ENCODE measurements at places on chromosomes 12 and 14.

- no peak for DNase-seq
Measured at GRCh38 chr12:117718141-117718540, 250.6 kb downstream of the KSR2 start.

DNA sequence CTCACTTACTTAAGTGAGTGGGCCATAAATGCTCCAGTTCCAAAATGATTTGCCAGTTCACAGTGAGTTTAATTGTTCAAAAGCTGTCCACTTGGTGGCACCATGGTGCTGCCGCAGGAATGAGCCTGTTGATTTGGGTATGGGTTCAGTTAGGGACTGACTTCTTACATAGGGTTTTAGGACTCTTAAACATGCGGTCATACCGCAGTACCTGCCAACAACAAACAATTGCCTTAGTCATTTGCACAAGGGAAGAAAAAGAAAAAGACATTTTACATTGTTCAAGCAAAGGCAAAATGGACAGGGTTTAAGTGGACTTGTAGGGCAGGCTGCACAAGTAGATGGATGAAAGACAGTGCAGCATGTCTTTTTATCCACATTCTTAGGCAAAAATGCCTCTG lies 80.0 kb upstream of the DBX2 start:
- peak; percentile 68 for DNase-seq

- no peak for DNase-seq
Measured at GRCh38 chr12:66808606-66809005, 129.7 kb upstream of the GRIP1 start.

DNA sequence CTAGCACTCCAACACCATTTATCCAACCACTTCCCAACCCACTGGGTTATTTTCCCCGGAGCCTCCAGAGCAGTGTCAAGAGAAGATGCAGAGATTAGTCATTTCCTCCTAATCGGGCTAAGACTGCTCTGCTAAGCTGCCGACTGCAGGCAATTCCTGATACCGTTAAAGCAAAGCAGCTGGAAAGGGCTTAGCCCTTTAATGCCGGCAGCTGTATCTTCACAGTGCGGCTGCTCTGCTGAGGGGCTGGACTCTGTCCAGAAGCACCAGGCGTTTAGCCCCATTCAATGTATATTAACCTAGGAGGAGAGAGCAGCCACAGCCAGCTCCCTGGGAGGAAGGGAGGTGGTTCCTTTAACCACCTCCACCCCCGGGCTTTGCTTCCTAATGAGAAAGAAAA lies 11.1 kb downstream of the AQP6 start:
- peak; percentile 52 for DNase-seq

- DNase-seq, result no peak
Measured at GRCh38 chr12:52874573-52875435, 26.0 kb upstream of the KRT78 start.

- no peak for DNase-seq
Measured at GRCh38 chr14:85601246-85601645, 71.3 kb downstream of the FLRT2 start.

DNA sequence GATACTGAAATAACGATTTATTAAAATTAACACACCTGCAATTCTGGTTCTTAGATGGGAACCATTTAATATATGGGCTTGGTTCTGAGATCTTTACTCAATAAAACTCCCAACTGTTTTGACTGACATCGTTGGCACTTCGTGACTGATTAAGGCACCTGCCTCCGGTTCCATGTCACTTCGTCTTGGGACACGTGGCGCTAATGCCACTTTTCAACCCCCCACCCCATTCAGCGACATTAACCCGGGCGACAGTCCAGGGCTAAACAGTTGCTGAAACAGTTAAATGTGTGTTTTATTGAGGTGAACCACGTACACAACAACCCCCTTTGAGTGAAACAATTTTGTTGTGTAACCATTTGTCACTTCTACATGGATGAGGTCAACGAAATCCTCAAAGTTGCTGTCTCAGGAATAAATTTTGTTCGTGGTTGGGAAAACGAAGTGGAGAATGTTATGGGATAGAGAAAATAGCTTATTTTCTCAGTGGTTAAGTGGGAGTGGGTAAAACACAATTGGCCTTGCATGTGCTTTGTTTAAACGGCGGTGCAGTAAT lies 9.9 kb upstream of the SLC38A2 start:
- no peak for DNase-seq

GRCh38 chr14:97212399-97212798 lies 415.2 kb downstream of the VRK1 start:
- DNase-seq, result no peak

DNA sequence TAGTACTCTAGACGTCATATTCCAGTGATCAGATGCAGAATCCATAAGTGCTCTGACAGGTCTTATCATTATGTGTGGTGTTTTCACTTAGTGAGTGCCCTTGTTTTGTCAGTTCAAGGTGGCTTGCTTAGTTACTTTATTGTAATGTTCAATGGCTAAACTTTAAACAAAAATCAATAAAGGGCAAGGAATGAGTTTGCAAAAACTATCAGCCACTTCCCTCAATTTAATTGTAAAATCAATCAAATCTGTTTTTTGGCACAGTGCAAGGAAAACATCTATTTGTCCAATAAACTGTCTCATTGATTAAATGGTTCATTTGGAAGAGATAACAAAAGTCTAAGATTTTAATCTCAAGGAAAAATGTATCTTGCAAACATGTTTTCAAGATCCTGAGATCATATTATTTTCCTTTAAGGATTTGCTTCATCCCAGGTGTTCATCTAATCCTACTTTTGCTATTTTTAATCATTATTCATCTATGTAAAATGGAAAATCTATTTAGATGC lies 59.6 kb upstream of the EEA1 start:
- no peak for DNase-seq

- DNase-seq, result no peak
Measured at GRCh38 chr14:95547626-95548327, 12.9 kb downstream of the GLRX5 start.

DNA sequence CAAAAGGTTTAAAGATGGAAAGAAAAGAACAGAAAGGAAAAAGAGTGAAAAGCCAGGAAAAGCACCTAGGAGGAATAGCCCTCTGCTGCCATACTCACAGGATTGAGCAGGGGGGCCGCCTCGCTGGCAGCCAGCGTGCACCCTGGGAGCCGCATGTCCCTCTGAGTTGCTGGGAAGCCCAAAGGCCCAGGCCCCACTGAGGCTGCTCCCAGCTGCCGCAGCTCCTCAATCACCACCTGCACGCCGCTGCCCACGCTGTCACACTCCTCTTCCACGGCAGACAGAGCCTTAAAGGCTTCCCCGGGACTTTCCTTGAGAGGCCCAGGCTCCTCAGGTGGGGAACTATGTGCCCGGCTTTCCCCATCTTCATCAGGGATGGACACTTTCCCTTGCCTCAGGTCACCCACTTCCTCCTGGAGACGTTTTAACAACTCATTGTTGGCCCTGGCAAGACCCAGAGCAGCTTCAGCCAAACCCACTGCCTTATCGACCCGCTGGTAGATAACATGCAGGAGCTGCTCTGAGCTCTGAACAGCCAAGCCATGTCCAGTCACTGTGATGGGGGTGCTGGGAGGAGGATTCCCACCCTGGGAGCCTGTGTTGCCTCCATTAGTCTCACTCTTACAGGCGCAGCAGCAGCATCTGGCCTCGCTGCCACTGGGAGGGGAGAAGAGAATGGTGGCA lies 11.5 kb downstream of the C14orf93 start:
- no peak for DNase-seq

DNA sequence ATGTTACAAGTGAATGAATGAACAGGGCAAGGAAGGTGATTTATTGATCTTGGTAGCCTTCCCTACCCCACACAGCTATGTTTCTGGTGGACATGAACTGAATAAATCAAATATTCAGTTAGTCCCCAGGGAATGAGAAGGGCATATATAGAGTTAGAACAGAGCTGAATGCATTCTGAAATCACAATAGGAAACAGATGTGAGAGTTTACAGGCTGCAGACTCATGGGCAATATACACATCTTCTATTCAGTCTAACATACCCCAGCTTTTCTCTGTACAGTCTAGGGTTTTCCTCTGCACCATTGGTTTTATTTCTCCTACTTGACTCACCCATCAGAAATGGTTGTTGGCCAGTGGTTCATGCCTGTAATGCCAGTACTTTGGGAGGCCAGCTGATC lies 7.3 kb upstream of the STX2 start:
- DNase-seq, result no peak

- no peak for DNase-seq
Measured at GRCh38 chr14:87066221-87066817, 926.7 kb downstream of the GALC start.

DNA sequence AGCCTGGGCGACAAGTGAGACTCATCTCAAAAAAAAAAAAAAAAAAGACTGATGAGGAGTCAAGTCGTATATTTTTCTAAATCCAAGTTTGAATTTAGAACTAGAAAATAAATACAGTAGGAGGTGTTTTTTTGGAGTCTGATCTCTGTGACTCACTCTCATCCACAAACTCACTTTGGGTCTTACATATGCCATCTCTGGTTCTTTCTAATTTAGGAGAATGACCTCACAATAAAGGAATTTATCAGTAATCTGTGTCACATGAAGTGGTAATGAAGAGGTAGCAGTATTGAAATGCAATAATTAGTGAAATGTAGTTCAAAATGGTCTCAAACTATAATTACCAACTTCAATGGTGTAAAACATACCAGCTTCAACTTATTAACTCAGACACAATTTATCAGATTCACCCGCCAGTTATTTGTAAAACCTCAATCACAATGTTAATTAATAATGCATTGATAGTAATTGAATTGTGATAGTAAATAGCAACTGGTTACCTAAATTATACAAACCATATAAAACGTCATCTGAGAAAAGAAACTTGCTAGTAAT lies 4.4 kb upstream of the CFL2 start:
- DNase-seq, result no peak

- DNase-seq, result no peak
Measured at GRCh38 chr12:90851800-90852718, 102.9 kb downstream of the CCER1 start.

GRCh38 chr12:26287671-26288381 lies 92.5 kb downstream of the SSPN start:
- DNase-seq, result no peak

- DNase-seq, result no peak
Measured at GRCh38 chr12:66131067-66131688, 628 bp upstream of the LLPH start.

- no peak for DNase-seq
Measured at GRCh38 chr12:68368327-68368726, 36.2 kb upstream of the MDM1 start.

- DNase-seq, result no peak
Measured at GRCh38 chr12:83527810-83528209, 841.1 kb downstream of the TMTC2 start.

- DNase-seq, result no peak
Measured at GRCh38 chr12:123024819-123025391, 44.4 kb downstream of the ARL6IP4 start.

GRCh38 chr14:88272390-88273269 lies 50.4 kb downstream of the KCNK10 start:
- peak; percentile 52 for DNase-seq

DNA sequence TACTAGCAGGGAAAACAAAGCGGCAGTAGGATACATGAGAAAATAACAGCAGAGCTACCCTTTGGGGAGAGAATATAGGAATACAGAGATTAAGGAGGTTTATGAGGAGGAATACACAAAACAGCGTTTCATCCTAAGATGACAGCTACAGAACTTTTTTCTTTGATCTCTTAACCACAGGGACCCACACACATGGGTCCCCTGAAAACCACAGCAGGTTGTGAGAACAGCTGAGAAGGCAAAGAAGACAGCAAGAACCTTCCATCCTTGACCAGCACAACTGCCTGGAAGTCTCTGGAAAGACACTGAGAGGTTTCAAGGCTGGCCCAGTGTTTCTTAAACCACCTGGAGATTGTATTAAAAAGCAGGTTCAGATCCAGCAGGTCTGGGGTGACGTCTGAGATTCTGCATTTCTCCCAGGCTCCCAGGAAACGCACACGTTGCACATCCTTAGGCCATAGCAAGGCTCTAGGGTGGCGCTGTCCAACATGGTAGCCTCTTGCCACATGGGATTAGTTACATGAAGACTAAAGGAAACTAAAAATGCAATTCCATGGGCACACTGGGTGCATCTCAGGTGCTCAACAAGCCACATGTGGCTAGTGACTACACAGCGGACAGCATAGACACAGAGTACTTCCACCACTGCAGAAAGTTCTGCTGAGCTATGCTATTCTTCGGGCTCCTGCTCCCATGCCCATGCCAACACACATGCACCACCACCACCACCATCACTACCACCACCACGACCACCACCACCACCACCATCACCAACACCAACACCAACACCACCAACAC lies 92.3 kb downstream of the FOXN3 start:
- no peak for DNase-seq

DNA sequence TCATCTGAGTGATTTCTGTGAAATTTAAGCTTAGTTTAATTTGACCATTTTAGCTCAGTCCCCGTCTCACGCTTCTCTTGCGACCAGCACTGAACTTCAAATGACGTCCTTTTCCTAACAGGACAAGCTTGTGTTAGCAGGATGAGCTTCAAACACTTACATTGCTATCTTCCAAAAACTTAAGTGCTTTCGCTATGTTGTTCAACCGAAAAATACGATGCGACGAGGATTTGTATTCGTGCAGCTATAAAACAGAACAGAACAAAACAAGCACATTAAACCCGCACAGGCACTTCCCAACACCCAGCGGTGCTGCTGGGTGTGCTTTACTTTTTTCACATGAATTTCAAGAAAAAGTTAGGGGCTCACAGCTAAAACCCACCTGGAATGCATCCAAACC lies 64.2 kb upstream of the DICER1 start:
- DNase-seq, result no peak

- no peak for DNase-seq
Measured at GRCh38 chr12:66584673-66585072, 94.2 kb downstream of the GRIP1 start.

GRCh38 chr12:106861984-106862916 lies 87.8 kb downstream of the RIC8B start:
- DNase-seq, result no peak

GRCh38 chr12:92065018-92065499 lies 80.6 kb downstream of the BTG1 start:
- DNase-seq, result no peak

- no peak for DNase-seq
Measured at GRCh38 chr14:65079201-65079600, 23.1 kb downstream of the MAX start.

DNA sequence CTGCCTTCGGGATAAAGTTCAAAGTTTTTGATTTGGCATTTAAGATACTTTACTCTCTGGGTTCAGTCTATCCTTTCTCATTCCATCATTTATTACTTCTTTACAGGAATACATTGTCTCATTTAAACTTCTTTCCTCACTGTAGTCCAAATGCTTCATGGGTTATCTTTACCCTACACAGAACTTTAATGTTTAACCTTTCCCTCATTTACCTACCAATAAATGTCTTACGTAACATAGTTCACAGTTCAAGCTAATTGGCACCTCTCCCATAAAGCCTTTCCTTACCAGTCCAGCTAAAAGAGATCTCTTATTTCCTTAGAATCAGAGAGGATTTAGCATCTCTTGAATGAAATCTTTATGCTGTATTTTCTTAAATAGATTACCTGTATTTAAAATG lies 476.3 kb upstream of the SEL1L start:
- no peak for DNase-seq
